ENCODE measurements at places on chromosomes 16 and 17.

DNA sequence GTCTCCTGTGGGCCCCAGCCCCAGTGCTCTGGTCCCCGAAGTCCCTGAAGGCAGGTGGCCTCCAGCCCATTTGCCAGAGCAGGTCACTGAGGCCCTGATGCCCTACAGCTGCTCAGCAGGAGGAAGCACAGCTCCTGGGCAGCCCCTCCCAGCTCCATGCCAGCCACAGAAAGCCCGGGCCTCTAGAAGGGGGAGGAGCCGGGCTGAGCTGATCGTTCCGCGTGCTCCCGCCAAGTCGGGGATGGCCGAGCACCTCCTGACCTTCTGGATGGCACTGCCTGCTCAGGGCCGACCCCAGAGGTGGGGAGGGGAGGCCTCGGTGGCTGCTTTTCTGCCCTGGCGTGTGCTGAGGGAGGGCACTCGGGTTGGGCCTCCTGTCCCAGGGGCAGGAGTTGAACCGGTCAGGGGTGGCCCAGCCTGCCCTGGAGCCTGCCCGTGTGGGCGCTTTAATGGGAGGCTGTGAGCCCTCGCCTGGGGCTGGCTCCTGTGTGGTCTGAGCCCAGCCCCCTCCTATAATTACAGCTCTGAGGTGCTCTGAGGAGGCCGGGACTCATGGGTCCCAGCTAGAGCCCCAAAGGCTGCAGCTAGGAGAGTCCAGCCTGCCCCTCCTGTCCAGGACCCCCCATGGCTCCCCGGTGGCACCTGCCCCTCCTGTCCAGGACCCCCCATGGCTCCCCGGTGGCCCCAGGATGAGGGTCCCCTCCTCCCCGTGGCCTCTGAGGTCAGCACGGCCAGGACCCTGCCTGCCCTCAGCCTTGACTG is 29.7 kb downstream of the ZFPM1 start:
- DNase-seq, result no peak

- DNase-seq, result no peak
Measured at GRCh38 chr17:49483599-49484509, 11.2 kb upstream of the NGFR start.

DNA sequence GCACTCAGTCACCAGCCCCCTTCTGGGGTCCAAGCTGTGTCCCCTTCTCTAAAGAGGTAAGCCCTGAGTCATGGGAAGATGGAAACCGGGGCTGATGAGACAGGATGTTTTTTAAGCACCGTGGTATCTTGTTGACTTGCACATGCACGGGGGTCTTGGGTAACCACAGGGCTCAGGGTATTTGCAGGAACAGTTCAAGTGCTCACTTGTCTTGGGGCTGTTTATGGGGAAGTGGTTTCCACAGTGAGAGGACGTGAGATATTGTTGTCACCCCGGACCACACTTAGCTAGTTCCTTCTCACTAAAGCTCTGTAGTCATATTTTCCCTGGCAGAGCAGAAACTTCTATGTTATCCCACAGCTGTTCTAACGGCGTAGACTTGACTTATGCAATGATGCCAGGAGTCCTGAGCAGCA is 7.7 kb downstream of the CCL3L1 start:
- DNase-seq, result no peak

GRCh38 chr17:1055751-1056645 is 59.1 kb downstream of the TIMM22 start:
- peak; percentile 5 for DNase-seq

- no peak for DNase-seq
Measured at GRCh38 chr16:68065716-68066305, 19.4 kb upstream of the NFATC3 start.

- DNase-seq, result no peak
Measured at GRCh38 chr16:85502357-85502756, 110.8 kb upstream of the GSE1 start.

DNA sequence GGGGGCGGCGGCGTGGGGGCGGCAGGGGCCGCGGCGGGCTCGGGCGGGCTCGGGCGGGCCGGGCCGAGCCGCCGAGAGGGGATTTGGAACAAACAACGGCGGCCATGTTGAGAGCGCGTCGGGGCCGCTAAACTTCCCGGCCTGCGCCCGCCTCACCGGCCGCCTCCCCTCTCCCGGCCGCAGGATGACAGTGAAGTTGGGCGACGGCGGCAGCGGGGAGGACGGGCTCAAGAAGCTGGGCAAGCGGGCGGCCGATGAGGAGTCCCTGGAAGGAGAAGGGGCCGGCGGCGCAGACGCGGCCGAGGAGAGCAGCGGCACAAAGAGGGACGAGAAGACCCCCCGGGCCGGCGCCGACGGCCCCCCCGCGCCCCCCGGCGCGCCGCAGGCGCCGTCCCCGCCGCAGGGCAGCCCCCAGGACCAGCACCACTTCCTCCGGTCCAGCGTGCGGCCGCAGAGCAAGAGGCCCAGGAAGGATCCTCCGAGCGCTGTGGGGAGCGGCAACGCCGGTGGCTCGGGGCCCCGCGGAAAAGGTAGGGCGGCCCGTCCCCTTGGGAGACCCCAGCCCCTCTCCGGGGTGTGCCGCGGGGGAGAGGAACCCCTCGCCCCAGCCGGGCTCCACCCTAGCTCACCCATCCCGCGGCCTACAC is 2.4 kb downstream of the CRAMP1 start:
- no peak for DNase-seq

GRCh38 chr16:24013864-24014645 is 178.3 kb downstream of the PRKCB start:
- peak; percentile 8 for DNase-seq

- DNase-seq, result no peak
Measured at GRCh38 chr17:2682176-2682938, 29.2 kb downstream of the CLUH start.

DNA sequence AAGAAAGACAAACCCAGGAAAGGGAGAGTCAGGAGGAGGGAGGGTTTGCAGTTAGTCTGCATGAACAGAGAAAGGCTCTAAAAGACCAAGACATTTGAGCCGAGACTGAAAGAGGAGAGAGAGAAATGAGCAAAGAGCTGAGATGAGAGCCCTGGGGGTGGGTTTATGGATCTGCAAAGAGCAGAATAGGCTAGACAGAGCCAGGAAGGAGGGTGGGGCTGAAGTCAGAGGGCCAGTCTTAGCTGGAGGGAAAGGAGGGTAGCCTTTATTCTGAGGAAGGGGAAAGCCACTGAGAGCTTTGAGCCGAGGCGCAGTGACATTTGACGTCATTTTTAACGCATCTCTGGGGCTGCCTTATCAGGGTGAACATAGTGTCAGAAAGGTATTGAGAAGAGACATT is 85.7 kb upstream of the CDH13 start:
- no peak for DNase-seq

DNA sequence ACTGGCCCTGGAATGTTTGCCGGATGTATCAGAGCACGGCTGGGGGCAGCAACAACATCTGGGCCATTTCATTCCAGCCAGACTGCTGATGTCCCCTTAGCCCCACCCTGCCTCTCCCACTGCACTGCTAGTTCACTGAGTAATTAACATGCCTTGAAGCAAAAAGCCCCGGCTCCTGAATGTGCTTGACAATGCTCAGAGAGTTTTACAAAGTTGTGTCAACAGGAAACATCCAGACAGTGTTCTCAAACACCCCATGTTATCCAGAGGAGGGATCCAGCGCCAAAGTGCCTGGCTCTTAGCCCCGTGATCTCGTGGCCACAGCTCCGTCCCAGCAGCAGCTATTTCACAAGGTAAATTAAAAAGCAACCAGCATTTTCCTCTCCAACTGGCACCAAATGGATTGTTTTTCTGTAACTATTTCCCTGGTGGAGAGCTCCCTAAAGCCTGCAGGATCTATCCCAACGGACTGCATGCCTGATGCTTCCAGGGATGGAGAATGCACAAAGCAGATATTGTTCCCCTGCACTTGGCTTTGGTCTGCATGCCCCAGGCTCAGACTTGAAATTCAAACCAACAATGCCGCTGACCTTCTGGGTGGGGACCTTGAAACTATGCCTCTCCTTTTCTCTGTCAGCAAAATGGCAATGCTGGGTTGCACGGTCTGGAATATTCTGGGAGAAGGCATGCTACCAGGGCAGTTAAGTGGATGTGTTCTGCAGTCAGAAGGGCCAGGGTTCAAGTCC is 115.6 kb upstream of the CDH5 start:
- no peak for DNase-seq

DNA sequence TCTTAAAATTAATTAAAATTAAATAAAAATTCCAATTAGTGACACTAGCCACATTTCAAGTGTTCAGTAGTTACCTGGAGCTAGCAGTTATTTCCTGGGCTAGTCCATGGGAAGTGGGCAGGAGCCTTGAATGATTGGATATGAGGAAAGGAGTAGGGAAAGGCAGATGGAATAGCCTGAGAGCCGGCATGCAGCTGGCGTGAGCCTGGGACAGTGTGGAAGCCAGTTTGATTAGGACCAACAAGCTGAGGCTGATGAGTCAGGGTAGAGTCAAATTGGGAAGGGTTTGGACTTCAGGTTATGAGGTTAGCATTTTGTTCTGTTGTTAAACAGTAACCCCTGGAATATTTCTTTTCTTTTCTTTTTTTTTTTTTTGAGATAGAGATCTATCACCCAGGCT is 15.3 kb upstream of the GNA13 start:
- DNase-seq, result no peak

- DNase-seq, result no peak
Measured at GRCh38 chr17:28379814-28380801, 8.6 kb downstream of the SARM1 start.

DNA sequence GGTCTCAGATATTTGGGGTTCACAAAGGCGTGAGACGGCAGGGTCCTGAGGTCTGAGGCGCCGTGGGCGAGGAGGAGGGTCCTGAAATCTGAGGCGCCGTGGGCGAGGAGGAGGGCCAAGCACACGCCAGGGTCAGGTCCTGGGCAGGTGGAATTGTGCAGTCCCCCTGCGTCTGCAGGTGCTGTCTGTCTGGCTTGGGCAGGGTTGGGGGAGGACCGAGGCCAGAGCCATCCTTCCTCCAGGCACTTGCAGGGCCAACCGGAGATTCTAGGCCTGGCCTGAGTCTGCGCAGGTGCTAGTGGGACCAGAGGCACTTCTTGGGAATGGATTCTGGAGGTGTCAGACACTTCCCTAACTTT is 2.4 kb upstream of the APRT start:
- DNase-seq, result no peak

- no peak for DNase-seq
Measured at GRCh38 chr17:59907467-59907866, 14.5 kb downstream of the RPS6KB1 start.

DNA sequence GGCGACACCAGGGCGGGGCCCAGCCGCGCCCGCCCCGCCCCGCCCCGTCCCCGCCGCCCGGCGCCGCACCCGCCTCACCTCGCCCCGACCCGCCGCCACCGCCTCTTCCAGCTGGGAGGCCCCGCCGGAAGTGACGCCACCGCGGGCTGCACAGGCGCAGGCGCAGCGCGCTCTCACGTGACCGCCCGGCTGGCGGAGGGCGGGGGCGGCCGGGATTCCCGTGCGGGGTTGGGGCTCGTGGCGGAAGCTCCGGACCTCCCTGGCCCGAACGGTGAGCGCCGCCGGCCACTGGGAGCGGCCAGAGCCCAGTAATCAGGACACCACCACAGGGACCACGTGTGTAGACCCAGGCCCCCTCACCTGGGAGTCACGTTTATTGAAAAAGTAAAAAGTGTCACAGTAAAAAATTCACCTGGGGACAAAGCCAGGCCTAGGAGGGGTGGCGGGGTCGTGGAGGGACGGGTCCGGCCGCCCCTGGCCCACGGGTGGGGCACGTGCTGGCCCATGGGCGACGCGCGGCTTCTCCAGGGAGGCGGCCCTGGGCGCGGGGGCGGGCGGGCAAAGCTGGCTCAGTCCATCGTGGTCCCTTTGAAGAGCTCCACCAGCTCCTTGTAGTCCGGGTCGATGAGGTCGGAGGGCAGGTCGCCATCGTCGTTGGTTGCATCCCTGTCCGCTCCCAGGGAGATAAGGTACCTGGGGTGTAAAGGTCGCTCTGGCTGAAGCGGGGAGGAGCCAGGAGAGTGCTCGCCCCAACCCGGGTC is at the start of gene MCRIP1:
TSS of gene MCRIP1 (minus strand) at position 132 of the 761 bp plus-strand sequence. CDS start 8,785 bp downstream, outside the sequence.
- peak; percentile 96 for DNase-seq
